Activated CD8-positive, alpha-beta memory T cell treated with anti-CD3 and anti-CD28 coated beads, Interleukin-2, amount 50 U/mL, for 48 hours (primary cell): ENCODE measurements at places on chromosomes 4 and X.

GRCh38 chr4:38639242-38639641, 24.8 kb upstream of the KLF3 start:
- no peak for DNase-seq

DNA sequence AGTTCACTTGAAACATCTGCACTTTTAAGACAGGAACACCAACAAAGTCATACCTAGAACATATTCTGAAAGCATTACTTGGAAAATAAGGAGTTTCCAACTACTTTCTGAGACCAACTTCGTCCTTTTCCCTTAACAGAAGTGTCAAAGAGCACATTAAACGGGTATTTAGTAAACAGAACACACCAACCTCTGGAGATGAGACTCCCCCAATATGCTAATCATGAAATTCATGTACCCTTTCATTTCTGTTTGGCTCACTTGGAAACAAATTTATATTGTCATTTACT, 69.2 kb downstream of the NOCT start:
- DNase-seq, result no peak

DNA sequence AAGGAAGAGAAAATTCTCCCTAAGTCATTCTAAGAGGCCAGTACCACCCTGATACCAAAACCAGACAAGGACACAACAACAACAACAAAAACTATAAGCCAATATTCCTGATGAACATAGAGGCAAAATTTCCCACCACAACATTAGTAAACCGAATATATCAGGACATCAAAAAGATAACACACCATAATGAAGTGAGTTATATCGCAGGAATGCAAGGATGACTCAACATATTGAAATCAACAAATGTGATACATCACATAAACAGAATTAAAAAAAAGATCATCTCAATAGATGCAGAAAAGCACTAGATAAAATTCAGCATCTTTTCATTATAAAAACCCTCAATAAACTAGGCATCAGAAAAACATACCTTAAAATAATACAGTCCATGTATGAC, 1844.4 kb upstream of the PCDH10 start:
- no peak for DNase-seq

DNA sequence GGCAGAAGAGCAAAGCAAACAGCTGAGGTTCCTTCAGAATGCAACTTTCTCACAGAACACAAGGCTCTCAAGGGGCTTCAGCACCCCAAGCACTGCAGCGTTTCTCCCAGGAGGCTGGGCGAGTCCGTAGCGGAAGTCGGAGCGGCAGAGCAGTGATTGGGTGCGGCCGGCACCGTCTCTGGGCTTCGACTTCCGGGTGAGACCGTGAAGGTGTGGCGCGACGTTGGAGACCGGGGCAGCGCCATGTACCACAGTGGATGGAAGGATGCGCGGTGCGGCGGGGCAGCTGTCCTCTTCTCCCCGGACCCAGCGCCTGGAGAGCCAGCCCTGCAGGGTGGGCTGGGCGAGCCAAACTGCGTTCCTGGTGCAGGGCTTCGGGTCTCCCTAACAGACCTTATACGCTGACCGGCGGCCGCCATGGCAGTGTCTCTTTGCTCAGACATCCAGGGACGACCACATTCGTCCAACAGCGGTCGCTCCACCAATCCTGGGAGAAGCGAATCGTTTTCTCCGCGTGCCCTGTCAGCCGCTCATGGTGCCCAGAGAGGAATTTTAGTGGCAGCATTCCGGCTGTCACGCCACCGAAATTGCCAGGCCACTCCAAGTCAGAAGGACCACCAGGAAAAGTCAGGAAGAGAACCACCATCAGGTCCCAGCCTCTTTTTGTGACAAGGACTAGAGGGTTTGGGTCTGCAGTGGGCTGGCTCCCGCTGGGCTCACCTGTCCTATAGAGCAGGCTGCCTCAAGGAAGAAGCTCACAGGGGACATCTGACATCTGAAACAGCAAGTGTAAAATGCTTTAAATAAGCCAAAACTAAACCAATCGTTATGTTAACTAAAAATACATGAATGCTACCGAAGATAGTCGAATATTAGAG, 20.5 kb downstream of the TRIM61 start:
- DNase-seq, result peak; percentile 88

- DNase-seq, result no peak
These were observed 41.6 kb upstream of the XIAP start for GRCh38 chrX:123818243-123818642.

DNA sequence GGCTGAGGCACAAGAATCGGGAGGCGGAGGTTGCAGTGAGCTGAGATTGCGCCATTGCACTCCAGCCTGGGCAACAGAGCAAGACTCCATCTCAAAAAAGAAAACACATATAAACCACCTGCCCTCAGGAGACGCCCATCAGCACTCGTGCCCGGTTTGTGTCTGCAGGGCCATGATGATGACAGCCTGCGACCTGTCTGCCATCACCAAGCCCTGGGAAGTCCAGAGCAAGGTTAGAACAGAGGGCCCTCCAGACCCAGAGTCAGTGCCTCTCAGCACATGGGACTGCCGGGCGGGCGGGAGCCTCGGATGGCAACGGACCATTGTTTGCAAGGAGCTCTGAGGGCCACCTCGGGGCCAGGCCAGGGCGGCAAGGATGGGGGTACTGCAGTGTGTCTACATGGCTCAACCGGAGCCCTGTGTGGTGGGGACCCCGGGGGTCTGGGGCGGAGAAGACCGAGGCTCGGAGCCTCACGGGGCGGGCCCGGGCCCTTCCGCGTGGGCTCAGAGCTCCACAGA, 9.3 kb downstream of the ATP5ME start:
- no peak for DNase-seq

DNA sequence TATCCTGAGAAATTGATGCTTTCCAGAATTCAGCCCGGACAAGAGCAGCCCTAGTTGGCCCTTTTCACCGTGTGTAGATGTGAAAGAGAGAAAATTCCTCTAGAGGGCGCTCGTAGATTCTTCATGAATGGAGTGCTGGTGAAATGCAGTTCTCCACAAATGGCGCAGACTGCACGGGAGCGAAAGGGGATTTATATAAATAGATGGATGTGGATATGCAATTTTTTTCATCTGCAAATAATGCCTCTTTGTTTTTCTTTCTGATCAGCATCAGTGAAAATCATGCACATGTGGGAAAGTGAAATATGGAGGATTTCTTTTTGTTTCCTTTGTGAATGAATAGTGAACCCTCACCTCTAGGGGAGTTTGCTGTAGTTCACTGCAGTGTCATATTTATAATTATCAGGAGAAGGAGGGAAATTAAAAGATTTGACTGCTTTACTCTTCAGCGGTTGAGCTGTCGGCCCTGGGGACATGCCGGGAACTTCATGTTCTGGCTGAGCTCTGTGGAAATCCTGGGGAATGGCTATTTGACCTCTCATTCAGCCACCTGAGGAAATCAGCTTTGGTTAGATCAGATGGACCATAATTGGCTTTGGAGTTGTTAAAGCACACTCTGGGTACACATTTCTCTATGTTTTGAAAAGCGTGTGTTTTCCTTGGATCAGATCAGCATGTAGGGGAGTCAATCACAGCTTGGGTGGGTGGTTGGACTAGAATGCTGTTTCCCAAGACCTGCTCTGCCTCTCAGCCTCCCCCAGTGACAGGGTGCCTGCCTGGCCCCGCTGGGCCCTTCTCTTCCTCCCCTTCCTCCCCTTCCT, 115.0 kb upstream of the SHISA3 start:
- DNase-seq, result no peak

GRCh38 chr4:15457406-15458201, 12.1 kb upstream of the CC2D2A start:
- DNase-seq, result no peak
